ENCODE measurements at places on chromosomes 7 and 10. TPM values are rescaled to one million over a fixed set of nuclear protein-coding genes. Genes with fewer than 3 reads are reported as not detected.

Gene BTBD16
- total RNA-seq = 0.82 TPM

Gene H2AZ2
- total RNA-seq = 319 TPM

Gene CPN1
- not detected for total RNA-seq

Gene CFTR
- 0.31 TPM for total RNA-seq

Gene ANKRD16
- total RNA-seq = 6.9 TPM

Gene C10orf105
- total RNA-seq = not detected

Gene HOXA3
- 30.2 TPM for total RNA-seq

Gene MACROH2A2
- total RNA-seq = 3.0 TPM

Gene AOC1
- total RNA-seq = 0.15 TPM

Gene TMEM196
- total RNA-seq = not detected

Gene GPR85
- not detected for total RNA-seq

Gene AHR
- total RNA-seq = 36.6 TPM

Gene FRG2B
- total RNA-seq = not detected

Gene DIP2C
- total RNA-seq = 13.2 TPM

Gene ARHGAP21
- total RNA-seq = 45.8 TPM

Gene HMX3
- 15.2 TPM for total RNA-seq

Gene SPACDR
- 1.5 TPM for total RNA-seq

Gene NYAP1
- total RNA-seq = 4.0 TPM

Gene CFAP46
- 1.6 TPM for total RNA-seq

Gene ACHE
- total RNA-seq = 10.4 TPM

Gene KEL
- total RNA-seq = 0.44 TPM

Gene CDHR1
- total RNA-seq = 0.39 TPM

Gene NPSR1
- not detected for total RNA-seq

Gene DPP6
- not detected for total RNA-seq

Gene BMS1
- 32.3 TPM for total RNA-seq

Gene DGKI
- not detected for total RNA-seq

Gene SUPV3L1
- total RNA-seq = 65.0 TPM

Gene FBXL13
- 2.5 TPM for total RNA-seq

Gene ITPRID1
- not detected for total RNA-seq

Gene TRIM74
- total RNA-seq = 0.46 TPM

Gene ASB10
- not detected for total RNA-seq

Gene MPP7
- total RNA-seq = 0.49 TPM

Gene KIAA1549
- total RNA-seq = 14.1 TPM

Gene CNTNAP2
- 0.03 TPM for total RNA-seq

Gene DTX2
- 27.4 TPM for total RNA-seq

Gene GRM3
- total RNA-seq = not detected

Gene CRHR2
- not detected for total RNA-seq

Gene UCMA
- not detected for total RNA-seq

Gene SPDYE11
- not detected for total RNA-seq

Gene LMBR1
- total RNA-seq = 82.6 TPM

Gene PCLO
- 1.1 TPM for total RNA-seq

Gene FAM25G
- not detected for total RNA-seq

Gene AKR1C3
- total RNA-seq = 0.62 TPM

Gene MUC3A
- total RNA-seq = 24.7 TPM

Gene SMC3
- 71.2 TPM for total RNA-seq

Gene NPC1L1
- not detected for total RNA-seq

Data from Panc1 (cell line).